GM12891 (cell line): ENCODE measurements at places on chromosomes 7 and 10.
A peak's percentile ranks its signal among the peaks of the same experiment; 100 is the strongest.

- DNase-seq = peak; percentile 71
These were observed 143.1 kb upstream of the STK17A start for GRCh38 chr7:43439631-43440401.

- no peak for DNase-seq
These were observed 9.7 kb upstream of the TARP start for GRCh38 chr7:38283107-38283506.

GRCh38 chr10:74643596-74643975 is 182.8 kb upstream of the KAT6B start:
- DNase-seq = no peak

DNA sequence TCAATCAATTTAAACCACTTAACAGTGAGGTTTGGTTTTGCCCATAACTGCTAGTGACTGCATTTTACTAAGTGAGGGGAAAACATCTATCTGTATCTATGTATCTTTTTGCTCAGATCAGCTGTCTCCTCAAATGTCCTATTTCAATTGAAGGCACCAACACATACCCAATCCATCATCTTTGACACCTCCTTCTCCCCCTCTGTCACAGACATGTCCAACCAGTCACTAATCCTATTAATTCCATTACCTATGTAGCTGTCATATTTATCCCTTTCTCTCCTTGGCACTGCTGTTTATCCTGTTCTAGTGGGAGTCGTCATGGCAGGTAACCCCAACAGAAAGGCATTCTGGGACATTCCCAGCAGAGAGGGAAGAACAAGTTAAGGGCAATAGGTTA is 975.2 kb upstream of the AUTS2 start:
- DNase-seq = no peak

GRCh38 chr10:1120801-1121211 is 64.6 kb downstream of the WDR37 start:
- no peak for DNase-seq

GRCh38 chr10:122054048-122055025 is 65.4 kb downstream of the TACC2 start:
- DNase-seq = no peak

GRCh38 chr10:42888504-42889095 is 106.0 kb downstream of the BMS1 start:
- no peak for DNase-seq

DNA sequence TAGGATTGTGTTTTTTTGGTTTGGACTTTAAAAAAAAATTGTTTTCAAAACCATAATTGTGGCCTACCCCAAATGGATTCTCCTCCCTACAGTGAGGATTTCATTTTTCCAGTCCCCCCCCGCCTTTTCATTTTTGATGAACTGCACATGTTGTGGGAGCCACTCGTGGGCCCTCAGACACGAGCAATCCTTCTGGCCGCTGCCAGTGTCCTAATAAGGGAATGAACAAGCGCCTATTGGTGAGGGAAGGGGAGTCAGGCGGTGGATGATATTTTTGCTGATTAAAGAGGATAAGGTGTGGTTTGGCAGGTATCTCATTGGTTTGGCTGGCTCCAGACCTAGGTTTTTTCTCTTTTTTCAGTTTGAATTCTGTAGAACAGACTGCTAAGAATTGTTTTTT is 78.7 kb upstream of the AGBL3 start:
- DNase-seq = no peak

- no peak for DNase-seq
These were observed 140.7 kb downstream of the MTPAP start for GRCh38 chr10:30208330-30208729.

DNA sequence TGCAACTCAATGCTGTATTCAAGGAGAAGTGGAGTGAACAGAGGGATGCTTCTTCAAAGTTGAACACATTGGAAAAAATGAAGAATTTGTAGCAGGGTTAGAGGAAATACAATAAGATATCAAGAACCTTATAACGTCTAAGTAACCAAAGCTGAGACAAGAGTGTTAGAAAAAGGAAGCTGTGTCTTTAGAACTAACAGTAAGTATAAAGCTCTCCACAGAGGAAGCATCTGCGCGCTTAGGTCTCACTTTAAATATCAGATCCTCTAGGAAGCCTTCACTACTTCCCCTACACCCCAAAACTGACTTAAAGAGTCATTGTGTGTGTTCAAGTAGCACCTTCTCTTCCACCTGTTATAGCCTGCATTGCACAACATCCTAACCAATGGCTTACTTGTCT is 43.0 kb downstream of the CH25H start:
- no peak for DNase-seq

DNA sequence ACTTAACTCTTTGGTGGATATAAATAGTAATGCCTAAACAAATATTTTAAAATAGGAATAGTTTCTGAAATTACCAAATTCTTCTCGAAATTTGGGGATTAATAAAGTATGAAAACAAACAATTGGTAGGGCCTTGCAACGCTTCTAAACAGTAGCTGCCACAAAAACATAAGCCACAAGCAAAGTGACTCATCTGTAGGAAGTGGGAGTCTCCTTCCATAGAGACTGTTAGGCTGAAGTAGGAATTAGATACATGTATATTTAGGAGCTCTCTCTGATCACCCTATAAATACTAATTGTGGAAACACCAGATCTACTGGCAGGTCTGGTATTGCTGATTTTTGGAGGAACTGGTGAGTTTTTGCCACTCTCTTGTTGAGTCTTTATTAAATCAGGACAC is 5.7 kb upstream of the LMOD2 start:
- DNase-seq = no peak

DNA sequence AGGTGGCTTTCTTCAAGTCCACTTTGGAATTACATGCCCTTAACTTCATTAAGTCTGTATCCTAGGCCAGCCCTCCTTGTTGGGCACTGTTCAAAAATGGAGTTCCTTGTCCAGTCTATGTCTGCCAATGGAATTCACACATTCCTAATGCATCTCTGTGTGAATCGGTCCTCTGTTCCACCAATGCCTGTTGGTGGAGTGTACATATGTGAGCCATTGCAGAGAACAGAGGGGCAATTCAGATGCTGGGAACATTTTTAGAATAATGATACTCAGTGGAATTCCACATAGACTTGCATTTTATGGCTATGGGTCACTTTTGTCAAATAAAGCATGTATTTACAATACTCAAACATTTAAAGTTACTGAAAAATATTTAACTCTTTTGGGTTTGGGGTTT is 108.3 kb downstream of the COL28A1 start:
- no peak for DNase-seq

GRCh38 chr7:27189997-27190748 is 5.1 kb upstream of the HOXA11 start:
- DNase-seq = no peak

- no peak for DNase-seq
These were observed 47.7 kb upstream of the SFMBT2 start for GRCh38 chr10:7458556-7458955.

DNA sequence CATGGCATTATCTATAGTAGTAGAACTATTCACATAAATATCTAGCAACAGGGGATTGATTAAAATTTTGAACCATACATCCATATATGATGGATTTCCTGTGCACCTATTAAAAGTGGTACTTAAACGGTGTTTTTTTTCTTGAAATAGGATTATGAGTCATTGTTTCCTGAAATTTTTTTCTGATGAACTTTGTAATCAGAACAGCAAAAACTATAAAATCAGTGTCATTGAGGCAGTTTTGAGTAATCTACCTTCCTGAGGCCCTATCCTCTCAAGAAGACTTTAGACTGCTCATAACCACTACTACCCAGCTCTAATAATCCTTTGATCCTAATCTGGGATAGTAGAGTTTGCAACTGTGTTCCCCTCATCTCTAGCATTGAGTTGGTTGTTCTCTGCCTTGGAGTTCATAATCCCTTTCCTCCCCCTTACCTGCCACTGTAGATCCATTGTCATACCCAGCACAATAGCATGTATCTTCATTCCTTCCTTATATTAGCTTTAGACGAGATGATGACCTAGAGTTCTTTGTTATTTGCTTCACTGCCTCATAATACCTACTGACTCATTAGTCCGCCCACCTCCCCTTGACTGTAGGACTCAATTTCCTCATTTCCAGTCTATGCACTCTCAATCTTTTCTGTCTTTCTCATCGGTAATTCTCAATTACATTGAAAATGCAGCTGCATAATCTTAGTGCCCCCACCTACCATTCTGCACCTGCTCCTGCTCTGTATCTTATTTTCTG is 133.4 kb downstream of the LRRC4 start:
- DNase-seq = no peak

- DNase-seq = no peak
These were observed 33.7 kb downstream of the STAMBPL1 start for GRCh38 chr10:88913788-88914187.

- no peak for DNase-seq
These were observed 79.1 kb upstream of the TMEM248 start for GRCh38 chr7:66841898-66842297.

GRCh38 chr7:17544401-17544800 is 245.9 kb downstream of the AHR start:
- DNase-seq = no peak

DNA sequence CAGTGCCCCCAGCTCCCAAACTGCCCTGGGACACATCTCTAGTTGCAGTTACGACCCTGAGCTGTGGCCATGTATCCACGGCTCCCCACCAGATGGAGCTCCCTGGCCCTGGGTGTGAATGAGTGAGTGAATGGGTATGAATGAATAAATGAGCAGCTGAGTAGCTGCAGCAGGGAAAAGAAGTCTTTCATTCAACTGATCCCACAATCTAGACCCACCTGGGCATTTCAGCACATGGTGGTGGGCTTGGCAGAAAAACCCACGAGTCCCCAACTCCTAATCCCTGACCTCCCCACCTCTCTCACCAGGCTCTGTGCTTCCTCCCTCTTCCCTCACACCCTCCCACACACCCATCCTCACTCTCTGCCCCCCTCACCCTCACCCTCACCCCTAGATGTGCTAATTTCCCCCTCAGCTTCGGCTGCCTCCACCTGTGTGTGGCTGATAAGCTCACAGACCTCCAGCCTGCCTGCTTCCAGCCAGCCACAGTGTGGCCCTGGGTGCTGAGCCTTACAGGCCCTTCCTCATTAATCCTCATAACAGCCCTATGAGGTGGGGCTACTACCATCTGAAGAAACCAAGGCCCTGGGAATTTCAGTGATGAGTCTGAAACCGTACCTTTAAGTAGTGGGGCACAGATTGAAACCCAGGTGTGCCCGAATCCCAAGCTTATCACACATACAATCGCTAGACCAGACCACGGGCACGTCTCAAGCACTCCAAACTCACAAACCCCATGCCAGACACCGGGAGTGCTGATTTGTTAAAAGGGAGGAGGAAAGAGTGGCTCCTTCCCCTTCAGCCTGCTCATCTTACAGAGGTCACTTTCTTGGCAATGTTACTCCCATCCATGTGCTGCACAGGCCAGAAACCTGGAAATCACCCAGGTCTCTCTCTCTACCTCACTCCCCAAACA is 2.2 kb upstream of the ATP6V1F start:
- no peak for DNase-seq

DNA sequence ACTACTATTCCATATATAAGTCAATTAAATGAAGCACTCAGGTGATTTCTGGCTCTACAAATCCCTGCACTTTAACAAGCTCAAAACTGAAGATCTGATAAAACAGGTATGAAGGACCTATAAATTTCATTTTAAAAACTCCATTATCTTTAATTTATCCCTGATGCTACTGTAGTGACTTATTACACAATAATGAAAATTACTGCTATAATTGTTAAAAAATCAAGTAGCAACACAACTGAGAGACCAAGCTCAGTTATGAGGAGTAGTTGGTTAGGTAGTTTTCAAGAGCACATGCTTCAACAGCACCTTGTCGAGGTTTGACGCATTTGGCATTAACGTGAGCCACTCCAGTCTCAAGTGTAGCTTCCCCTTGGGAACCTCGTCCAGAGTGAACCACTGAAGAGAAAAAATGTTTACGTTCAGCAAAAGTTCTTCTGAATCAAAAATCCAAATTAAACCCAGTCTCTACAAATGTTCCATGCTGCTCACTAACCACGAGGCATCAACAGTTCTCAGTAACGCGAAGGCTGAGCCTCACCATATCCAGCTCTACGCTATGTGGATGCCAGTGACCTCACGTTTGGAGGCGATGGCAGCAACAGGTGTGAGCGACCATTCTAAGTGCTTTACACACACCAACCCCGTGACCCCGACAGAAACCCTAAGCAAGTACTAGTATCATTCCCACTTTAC is 55.3 kb upstream of the NCAPG2 start:
- no peak for DNase-seq

- no peak for DNase-seq
These were observed 86.4 kb downstream of the FAM53B start for GRCh38 chr10:124657806-124658205.

DNA sequence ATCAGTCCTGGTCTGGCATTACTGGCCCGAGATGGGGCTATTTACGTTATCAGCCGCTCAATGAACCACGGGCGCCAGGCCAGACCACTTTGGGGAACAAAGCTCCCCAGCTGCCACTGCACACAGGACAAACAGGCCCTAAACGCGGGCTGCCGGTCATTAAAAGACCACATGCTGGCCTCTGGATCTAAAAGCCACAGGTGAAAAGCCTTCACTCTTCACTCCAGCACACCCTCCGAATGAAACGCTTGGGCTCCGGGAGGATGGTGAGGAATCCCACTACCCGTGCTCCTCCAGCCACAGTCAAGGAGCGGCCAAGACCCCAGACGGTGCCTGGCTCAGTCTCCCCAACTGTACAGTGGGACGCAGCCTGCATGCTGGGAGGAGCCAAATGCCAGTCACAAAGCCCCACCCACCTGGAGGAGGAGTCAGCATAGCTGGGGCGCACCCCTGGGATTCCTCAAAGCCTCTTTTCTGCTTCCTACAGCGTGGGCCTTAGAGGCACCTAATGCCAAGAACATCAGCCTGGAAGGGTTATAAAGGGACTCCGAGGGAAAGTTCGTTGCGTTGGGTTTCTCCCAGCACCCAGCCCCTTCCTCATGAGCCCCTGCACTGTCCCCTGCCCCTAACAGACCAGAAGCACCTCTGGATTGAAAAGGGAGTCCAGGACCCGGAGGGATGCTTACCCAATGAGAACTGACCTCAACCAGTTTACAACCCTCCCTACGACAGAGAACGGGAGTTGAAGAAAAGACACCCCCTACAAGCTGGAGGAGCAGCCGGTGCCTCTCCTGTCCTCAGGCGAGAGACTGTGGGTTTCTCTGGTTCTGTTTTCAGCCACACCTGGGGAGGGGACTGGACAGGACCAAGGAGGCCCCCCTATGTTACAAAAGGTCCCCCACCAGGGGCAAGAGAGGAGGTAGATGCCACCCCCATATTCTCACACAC is 4.7 kb downstream of the PDGFA start:
- DNase-seq = no peak

- DNase-seq = no peak
These were observed 5.9 kb upstream of the LGI1 start for GRCh38 chr10:93751832-93752231.

- peak; percentile 89 for DNase-seq
These were observed at the start of gene ANXA11 for GRCh38 chr10:80205477-80206276. ANXA11 (minus strand) TSS chr10:80205537; CDS start chr10:80172861, 32,676 bp downstream.

- DNase-seq = no peak
These were observed 56.9 kb upstream of the NPY start for GRCh38 chr7:24227068-24227467.

- DNase-seq = no peak
These were observed 354.6 kb downstream of the PHF14 start for GRCh38 chr7:11328309-11328708.
